ENCODE measurements at places on chromosomes 13 and 19.
A peak's percentile ranks its signal among the peaks of the same experiment; 100 is the strongest.

DNA sequence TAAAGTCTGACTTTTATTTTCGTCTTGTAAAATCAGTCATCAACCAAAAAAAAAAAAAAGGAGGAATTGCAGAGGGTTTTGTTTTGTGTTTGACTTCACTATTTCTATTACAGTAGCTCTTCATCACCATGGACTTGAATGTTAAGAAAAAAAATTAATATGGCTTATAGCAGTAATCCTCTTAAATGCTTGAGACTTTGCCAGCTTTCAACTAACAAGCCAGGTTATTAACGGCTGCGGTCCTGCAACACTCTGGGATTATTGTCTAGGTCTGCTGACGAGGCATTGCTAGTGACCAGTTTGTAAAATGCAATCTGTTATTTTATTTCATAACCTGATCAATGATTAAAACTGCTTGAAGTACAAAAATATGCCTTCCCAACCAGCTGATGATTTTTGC, 647.2 kb upstream of the KLHL1 start:
- no peak for DNase-seq

DNA sequence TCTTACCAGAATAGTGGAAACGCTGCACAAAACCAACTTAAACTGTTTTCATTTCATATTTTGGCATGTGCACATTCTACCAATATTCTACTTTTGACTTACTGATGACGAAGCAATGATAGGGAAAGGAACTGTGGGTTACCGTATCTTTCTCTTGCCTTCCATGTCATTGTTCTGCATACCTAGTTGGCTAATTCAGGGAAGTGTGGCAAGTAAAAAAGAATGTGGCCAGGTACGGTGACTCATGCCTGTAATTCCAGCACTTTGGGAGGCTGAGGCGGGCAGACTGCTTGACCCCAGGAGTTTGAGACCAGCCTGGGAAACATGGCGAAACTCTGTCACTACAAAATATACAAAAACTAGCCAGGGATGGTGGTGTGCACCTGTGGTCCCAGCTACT, 108.2 kb downstream of the SIPA1L3 start:
- no peak for DNase-seq

DNA sequence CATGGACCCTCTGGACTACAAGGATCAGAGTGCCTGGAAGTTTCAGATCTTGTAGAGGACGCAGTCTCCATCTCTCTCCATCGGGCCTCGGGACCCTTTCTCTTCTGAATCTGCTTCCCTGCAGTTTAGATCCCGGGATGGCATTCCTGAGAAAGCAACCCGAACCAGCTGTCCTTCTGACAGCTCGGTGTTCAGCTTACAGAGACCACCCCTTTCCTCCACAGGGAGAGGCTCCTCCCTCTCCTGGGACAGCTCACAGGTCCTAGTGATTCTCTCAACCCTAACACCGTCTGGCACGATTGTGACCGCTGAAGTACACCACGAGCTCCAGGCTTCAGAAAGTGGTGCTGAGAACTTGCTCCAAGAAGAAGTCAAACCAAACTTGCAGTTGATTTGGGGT, 18.2 kb downstream of the CRX start:
- no peak for DNase-seq

DNA sequence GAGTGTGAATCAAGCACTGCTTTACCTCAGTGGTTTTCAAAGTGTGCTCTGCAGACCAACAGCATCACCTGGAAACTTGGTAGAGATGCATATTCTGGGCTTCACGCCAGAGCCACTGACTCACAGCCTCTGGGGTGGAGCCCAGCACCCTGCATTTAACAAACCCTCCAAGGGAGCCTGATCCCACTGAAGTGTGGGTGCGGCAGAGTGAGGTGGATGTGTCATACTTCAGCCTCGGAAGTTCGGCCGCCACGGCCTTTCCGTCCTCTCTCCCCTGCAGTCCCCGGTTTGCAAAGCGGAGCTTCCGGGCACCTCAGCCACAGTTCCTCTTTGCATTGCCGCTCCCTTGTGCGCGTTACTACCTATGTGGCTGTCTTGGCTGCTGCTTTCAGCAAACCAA, 33.3 kb upstream of the MICU2 start:
- peak; percentile 10 for DNase-seq

- DNase-seq: no peak
Observed at GRCh38 chr13:80668452-80668851, 327.5 kb upstream of the SPRY2 start.

GRCh38 chr19:47670736-47671135, 42.5 kb upstream of the EHD2 start:
- no peak for DNase-seq

DNA sequence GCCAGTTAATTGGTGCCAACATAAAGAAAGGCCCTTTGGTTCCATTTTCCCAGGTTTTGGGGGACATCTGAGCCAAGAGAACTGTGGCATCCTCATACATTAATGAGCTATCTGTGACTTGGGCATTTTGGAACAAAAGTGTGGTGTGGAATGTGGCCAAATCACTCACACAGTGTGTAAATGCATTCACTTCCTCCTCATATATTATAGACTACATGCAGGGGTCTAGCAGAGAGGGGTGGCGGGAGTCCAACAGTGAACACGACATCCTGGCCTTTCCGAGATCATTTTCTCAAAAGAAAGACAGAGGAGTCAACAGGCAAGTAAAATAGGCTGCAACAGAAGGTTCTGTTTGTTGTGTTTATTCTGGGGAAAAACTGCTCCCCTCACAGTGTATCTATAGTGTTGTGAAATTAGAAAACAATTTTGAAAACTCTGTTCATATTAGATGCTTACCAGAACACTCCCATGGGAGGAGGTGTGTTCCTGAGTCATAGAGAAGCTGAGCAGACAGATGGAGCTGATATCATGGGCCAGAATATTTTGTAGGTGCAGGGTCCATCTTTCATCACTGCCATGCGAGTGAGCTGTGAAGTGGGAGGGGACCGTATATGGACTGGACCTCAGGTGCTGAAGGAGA, 36.9 kb downstream of the PABPC3 start:
- DNase-seq: no peak

DNA sequence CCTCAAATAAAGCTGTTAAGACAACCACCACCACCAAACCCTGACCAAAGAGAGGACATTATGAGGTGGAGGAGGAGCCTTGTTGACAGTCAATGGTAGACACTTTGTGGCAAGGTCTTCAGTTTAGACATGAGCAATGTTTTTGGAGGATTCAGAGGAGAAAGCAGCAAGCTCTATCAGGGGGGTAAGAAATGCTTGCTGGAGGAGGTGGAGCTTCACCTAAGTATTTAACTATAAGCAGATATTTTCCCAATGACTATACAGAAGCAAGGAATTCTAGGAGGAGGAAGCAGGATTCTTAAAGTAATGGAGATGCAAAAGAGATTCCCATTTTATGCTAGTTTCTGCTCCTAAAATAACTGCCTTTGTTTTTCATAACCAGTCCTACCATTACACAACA, 74.2 kb downstream of the TRPC4 start:
- no peak for DNase-seq

GRCh38 chr19:33503030-33503429, 18.6 kb downstream of the PEPD start:
- no peak for DNase-seq

DNA sequence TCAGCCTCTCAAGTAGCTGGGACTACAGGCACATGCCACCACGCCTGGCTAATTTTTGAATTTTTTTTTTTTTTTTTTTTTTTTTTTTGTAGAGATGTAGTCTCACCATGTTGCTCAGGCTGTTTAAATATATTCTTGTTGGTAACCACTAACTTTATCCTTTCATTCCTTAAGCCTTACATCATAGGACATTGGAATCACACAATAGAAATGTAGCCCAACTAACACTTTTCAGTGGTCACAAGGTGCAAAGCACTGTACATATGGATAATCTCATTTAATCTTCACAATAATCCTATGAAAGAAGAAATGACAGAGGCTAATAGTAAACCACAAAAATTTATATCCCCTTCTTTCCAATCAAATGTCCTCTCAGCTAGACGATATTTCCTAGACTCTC, 417.8 kb upstream of the DACH1 start:
- no peak for DNase-seq

DNA sequence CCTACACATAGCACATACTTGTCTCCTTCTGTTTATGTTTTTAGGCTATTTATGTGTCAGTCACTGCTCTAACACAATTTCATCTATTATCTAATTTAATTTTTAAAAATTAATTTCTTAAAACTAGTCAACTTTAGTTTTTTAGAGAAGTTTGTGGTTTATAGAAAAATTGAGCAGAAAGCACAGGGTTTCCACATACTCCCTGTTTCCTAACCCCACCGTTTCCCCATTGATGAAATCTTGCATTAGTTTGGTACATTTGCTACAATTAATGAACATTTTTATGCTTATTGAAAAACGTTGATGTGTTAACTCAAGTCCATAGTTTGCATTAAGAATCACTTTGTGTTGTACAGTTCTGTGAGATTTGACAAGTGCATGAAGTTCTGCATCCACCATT, 53.5 kb downstream of the TNFSF13B start:
- DNase-seq: no peak

GRCh38 chr19:10797078-10797477, 38.9 kb downstream of the TMED1 start:
- DNase-seq: peak; percentile 26

DNA sequence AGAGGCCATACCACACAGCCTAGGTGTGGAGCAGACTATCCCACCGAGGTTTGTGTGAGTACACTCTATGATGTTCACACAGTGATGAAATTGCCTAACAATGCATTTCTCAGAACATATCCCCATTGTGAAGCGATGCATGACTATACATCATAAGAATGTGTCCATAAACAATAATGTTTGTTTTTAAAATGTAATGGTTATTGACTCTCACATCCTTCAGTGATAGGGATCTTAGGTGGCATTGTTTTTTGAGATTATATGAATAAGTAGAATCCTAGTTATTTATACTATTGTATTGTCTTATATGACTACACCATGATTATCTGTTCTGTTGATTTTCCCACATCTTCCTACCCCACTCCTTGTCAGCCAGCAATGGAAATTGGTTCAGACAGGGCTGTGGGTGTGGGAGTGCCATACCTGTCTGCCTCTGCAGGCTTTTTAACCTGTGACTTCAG, 13.6 kb downstream of the CCNA1 start:
- DNase-seq: no peak

DNA sequence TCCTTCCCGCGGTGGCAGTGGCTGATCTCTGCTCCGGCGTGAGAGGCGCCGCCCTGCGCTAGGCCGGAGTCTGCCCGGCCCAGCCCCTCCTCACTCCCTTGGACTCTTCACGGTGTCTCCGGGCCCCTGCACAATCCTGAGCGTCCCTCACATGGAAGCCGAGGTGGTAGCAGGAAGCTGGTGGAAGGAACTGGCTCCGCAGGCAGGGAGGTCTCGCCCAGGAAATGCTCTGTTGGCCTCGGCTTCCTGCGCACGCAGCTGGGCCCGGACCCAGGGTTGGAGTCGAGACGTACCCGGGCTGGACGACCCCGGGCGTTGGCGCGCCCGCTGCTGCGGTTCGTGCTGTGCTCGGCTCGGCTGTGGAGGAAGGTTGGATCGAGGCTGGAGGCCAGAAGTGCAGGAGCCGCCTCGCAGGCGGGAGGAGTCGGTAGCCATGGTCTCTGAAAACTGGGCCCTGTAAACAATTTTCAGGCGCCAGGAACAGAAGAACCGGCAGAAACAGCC, 46.3 kb downstream of the ZNF724 start:
- DNase-seq: no peak

- DNase-seq: no peak
Observed at GRCh38 chr19:1317274-1318003, 31.8 kb downstream of the EFNA2 start.

GRCh38 chr13:100506154-100506553, 82.4 kb downstream of the GGACT start:
- no peak for DNase-seq

GRCh38 chr13:21405309-21405708, 53.8 kb downstream of the ZDHHC20 start:
- DNase-seq: no peak

DNA sequence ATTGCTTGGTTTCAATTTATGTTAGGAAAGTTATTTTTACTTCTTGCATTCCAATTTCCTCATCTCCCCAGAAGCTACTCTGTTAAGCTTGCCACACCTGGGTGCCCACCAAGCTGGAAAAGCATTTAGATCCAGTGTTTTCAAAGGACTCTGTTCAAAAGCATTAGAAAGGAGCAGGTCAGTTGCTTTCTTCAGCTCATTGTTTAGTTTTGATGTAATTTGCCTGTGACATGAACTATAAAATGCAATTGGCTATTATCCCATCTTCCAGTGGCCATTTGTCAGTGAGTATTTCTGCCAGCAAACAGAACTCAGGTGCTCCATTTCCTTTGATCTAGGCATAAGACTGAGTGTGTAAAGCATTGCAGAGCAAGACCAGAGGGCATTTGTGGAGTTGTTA, 46.7 kb upstream of the RNF113B start:
- DNase-seq: no peak

DNA sequence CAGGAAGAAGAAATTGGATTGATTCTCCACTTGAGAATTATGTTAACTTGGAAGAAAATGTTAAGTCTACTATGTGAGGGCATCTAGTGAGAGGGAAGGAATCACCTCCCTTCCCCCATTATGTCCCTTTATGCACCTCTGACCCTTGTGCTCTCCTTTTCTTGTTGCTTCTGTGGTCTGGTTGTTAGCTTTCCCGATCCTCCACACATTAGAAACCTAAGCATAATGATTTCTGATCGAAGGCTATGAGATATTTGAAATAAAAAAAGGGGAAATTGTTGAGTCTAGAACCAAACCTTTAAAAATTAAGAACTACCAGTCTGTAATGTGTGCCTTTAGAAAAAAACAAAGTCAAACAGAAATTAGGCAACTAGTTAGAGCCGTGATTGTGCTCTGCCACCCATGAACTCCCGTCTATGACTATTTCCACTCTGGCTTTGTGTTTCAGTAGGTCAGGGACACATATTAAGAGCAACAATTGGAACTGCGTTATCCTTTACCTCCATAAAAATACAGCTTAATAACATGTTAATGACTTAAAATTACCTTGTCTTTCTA, 463 bp upstream of the GPC6 start:
- no peak for DNase-seq

Measured in stimulated activated CD8-positive, alpha-beta memory T cell treated with anti-CD3 and anti-CD28 coated beads, Interleukin-2, amount 100 ng/mL, for 1 hour (primary cell).